ENCODE measurements at places on chromosomes 1 and 21.

DNA sequence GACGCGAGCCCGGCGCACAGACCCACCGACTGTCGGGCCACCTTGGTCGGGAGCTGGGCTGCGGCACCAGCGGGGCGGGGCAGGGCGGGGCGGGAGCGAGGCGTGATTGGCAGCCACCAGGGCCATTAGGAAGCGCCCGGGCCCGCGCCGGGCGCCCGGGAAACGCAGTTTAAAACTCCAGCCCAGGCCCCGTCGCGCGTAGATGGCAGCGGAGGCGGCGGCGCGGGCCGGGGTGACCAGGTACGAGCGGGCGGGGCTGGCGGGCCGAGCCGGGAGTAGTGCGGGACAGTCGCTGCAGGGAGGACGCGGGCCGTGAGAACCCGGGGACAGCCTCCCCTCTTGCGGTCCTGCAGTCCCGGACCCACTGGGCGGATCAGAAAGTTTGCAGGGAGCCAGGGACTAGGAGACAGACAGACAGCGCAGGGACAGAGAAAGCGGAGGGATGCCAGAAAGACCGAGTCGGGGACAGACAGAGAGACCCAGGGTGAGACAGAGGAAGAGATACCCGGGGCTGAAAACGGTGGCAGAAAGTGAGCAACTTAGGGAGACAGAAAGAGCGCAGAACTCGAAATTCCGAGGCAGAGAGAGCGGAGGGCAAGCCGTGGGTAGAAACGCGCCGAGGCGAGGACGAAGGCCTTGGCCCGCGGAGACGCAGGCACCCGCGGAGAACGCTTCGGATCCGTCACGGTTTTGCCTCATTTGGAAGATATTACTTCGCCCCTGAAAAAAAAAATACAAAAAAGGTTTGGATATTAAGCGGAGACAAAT, at the start of gene DMBX1:
Gene DMBX1 (plus strand): TSS at position 199 of the 768 bp plus-strand sequence. CDS start 17,175 bp downstream, outside the sequence.
- peak; percentile 54 for DNase-seq

DNA sequence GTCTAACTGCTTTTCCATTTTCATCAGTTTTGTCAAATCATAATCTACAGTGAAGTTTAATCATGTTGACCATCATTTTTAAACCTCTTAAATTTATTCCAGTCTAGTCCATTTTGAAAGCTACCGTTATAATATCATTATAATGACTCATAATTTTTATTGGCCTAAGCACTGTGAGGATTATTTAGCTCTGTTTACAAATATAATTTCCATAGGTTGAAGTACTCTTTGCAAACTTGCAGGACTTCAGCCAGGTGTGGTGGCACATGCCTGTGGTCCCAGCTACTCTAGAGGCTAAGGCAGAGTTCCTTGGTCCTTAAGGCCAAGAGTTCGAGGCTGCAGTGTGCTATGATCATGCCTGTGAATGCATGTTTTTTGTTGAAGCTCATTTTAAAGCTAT, 54.3 kb downstream of the MAP3K21 start:
- no peak for DNase-seq

DNA sequence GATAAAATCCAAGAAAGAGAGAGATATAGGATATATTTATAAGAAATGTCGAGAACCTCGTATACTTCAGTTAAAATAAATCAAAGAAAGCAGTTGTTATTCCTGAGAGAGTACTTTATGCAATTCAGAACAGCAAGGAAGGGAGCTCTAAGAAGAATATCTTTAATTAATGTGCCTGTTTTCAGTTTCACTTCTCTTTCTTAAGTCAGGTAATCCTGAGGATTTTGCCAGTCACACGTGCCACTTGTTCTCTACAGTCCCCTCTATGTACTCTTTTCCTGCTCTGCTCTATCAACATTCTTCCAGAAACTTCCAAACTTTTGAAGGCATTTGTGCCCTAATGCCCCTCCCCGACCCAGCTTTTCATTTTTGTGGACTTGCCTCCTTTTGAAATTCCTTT, 211.9 kb downstream of the AKT3 start:
- DNase-seq, result no peak

DNA sequence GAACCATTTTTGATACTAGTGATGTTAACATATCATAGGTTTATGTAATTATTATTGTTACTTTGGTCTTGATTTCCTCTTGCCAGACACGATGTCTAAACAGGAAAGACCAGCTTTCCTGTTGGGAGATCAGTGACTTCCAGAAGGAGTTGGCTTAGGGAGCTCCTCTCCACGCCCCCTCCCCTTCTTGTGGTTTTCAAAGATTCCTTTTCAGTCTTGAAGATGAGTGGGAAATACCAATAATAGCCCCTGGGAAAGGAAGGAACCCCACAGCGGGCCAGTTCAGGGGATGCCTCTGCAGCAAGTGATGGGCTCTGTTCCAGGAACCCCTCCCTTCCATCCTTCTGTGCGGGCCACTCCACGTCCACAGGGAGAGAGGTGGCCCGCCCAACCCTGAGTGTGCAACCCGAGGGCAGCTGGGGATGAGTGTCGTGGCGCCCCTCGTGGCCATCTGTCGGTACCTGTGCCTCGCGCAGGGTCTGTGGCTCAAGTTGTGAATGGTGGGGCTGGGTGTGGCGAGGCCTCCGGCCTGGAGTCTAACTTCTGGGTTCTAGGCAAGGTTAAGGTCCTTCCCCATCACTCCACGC, 65.7 kb downstream of the TLR5 start:
- no peak for DNase-seq

DNA sequence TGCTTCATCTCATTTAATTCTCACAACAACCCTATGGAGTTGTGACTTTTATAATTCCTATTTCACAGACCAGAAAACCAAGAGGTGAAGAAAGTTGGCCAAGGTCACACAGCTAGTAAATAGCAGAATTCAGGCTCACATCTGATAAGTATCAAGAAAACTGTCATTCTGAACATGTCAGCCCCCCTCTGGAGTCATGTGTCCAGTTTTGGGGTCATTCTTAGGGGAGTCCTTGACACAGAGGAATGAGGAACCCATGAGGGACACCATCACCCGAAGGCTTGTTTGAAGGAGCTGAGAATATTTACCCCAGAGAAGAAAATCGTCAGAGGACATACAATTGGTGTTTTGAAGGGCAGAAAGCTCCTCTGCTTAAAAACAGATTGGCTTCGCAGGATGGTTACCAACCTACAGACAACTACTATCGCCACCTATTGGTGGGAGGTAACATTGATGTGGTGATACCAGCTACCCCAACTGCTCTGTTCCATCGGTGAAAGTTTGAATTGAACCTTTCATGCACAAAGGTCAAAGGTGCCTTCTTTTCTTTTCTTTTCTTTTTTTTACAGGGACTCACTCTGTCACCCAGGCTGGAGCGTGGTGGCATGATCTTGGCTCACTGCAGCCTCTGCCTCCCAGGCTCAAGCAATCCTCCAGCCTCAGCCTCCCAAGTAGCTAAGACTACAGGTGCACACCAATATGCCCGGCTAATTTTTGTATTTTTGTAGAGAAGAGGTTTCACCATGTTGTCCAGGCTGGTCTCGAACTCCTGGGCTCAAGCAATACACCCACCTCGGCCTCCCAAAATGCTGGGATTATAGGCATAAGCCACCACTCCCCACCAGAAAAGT, 31.3 kb downstream of the NCMAP start:
- DNase-seq, result peak; percentile 71

GRCh38 chr1:104440011-104440410, 690.3 kb downstream of the AMY1C start:
- DNase-seq, result no peak

GRCh38 chr1:152397474-152397873, 16.6 kb downstream of the CRNN start:
- no peak for DNase-seq

GRCh38 chr1:155304558-155305063, 3.4 kb upstream of the PKLR start:
- DNase-seq, result no peak

Data from activated naive CD4-positive, alpha-beta T cell treated with anti-CD3 and anti-CD28 coated beads for 36 hours (primary cell).